IMR-90 (cell line): ENCODE measurements at places on chromosomes 12 and 14. TPM values are rescaled to one million over a fixed set of nuclear protein-coding genes. Genes with fewer than 3 reads are reported as not detected.

Gene AP4S1
- total RNA-seq = 4.5 and 5.8 TPM in 2 replicates

Gene TAS2R9
- under 0.01 TPM in 1 of 2 replicates, not detected in the other for total RNA-seq

Gene HCAR3
- not detected in 2 replicates for total RNA-seq

DNA sequence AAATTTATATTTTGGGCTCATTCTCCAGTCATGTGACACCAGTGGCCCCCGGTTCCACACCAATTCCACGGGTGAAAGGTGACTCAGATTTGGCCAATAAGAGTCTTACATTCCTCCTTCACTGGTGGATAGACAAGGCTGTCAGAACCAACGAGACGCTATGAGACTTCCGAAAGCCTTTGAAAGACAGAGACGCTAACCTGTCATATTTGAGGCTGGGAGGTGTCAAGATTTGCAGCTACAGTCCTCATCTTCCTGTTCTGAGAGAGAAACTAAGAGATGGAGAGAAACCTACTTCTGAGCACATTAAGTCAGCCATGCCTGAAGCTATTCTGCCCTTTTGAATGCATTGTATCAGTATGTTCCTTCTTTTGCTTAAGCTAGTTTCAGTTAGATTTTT is 171.2 kb downstream of the FLRT2 start:
- DNase-seq = no peak

DNA sequence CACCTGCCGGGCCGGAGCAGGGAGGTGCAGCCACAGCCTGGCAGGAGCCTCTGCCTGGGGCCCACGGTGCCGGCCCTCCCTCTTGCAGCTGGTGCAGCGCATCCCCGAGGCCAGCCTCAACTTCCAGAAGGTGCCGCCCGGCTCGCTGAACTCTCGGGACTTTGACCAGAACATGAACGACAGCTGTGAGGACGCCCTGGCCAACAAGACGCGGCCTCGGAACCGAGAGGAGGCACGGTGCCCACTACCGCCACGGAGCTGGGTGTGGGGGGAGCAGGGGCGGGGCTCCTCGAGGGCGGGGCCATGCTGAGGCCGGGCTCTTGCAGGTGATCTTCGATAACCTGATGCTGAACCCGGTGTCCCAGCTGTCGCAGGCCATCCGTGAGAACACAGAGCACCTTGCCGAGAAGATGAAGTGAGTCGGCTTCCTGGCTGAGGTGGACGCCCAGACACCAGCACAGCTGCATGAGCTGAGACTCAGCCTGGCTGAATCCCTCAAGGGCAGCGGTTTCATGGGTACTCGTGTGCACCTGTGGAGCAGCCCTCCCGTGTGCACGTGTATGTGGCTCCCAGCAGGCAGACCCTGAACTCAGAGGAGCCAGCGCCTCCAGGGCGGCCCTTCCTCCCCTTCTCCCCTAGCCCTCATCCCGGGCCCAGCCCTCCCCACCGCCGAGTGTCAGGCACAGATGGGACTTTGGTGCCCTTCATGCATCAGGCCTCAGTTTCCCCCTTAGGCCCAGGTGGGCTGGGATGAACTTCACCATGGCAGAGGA is 28.6 kb downstream of the CEP170B start:
- DNase-seq = no peak

GRCh38 chr14:90400904-90401561 is 4.2 kb downstream of the CALM1 start:
- DNase-seq = no peak

DNA sequence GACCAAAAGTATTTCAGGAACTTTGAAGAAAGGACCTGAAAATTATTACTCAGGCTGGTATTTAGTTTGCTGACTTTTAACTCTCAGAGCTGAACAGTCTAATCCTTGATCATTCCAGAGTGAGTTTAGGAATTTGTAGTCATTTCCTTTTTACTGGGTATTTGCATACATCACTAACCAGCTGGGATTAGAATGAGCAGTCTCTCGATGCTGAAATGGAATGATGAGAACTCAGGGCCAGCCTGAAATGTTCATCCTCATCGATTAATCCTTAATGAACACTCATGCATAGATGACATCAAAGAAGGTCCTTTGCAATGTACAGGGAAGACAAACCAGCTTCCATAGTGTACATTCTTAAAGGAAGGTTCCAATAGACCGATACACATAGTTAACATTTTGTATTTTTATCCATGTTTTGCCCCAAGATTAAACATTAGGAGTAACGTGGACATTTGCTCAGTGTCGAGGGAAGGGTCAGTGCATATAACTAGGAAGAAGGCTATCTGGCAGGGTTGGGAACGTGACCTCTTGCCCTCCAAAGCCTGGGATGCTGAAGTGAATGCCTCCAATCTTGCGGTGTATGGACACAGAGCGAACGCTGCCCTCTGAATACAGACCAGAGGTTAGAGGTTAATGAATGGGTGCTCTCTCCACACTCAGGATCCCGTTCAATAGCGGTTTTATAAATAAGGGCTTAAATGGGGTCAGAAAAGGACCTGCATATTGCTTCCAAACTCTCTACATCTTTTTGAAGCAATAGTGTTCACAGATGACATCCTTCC is 14.5 kb downstream of the FBXL14 start:
- peak; percentile 78 for DNase-seq
